ENCODE measurements at places on chromosomes 16 and 17.

DNA sequence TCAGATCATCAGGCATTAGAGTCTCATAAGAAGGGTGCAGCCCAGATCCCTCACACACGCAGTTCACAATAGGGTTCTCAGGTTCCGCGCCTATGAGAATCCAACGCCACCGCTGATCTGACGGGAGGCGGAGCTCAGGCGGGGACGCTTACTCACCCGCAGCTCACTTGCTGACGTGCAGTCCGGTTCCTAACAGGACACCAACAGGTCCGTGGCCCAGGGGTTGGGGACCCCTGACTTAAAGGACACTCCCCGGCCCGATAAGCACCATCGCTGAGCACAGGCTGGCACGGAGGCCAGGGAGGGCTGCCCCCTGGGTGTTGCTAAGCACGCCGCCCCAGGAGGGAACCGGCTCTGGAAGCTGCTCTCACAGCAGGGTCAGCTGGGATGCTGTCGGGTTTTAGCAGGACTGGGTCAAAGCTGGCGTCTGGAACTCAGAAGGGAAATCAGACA is 30.1 kb upstream of the BAHCC1 start:
- no peak for DNase-seq

DNA sequence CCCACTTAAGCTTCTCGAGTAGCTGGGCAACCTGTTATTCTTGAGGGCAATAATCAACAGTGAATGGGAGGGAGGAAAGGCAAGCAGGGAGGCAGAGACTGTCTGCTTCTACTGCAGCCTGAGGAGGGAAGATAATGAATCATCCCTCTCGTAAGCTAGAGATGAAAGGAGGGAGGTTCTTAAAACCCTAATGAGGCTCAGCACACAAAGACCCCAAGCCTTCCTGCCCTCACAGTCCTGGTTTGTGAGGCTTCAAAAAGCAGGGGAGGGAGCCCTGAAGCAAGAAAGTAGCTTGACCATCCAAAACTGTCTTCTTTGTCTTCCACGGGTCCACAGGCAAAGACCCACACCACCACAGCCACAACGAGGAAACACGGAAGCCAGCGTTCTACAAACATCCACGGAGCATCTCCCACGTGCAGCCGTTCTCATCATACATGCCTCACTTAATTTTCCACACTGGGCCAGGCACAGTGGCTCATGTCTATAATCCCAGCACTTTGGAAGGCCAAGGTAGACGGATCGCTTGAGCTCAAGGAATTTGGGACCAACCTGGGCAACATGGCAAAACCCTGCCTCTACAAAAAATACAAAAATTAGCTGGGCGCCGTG is 1.8 kb downstream of the PIK3R5 start:
- DNase-seq: no peak

DNA sequence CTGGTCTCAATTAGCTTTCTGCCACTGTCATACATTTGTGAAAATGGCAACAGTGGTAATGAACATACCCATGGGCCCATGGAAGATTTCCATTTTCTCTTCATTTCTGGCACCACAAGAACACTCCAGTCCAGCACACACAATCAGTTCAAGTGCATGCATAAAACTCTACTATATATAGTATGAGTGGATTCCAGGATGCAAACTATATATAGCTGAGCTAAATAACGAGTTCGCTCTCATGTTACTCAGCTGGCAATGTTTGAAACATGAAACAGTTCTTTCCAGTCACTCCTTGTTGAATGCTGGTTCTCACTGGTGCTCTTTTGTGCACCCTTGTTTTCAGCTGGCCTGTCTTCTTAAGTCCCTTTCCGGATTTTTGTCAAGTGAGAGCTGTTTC is 75.2 kb upstream of the DHX40 start:
- no peak for DNase-seq

DNA sequence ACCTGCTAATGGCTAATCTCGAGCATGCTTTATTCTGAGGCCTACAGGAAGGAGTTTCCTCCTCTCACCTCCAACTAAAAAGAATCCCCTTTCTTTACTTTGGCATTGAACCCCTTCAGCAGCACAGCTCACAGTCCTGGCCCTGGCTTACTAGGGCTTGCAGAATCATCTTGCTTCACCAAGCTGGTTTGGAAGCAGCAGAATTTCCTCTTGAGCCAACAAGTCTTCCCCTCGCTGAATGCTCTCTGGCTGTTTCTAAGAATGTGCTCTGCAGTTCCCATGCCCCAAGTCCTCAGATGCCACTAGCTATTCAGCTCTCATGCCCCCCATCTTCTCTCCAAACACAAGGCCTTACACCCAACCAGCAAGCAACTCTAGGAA is 271.2 kb downstream of the NTN1 start:
- DNase-seq: no peak
